ENCODE measurements at places on chromosomes 2 and 18.

GRCh38 chr18:25494888-25495287 is 142.9 kb upstream of the ZNF521 start:
- H3K27me3 ChIP-seq, result no peaks in the 10 kb centered on the region
- no peaks in the 10 kb centered on the region for H3K36me3 ChIP-seq
- DNase-seq, result no peak
- no peak overlapping the region for H3K4me3 ChIP-seq

DNA sequence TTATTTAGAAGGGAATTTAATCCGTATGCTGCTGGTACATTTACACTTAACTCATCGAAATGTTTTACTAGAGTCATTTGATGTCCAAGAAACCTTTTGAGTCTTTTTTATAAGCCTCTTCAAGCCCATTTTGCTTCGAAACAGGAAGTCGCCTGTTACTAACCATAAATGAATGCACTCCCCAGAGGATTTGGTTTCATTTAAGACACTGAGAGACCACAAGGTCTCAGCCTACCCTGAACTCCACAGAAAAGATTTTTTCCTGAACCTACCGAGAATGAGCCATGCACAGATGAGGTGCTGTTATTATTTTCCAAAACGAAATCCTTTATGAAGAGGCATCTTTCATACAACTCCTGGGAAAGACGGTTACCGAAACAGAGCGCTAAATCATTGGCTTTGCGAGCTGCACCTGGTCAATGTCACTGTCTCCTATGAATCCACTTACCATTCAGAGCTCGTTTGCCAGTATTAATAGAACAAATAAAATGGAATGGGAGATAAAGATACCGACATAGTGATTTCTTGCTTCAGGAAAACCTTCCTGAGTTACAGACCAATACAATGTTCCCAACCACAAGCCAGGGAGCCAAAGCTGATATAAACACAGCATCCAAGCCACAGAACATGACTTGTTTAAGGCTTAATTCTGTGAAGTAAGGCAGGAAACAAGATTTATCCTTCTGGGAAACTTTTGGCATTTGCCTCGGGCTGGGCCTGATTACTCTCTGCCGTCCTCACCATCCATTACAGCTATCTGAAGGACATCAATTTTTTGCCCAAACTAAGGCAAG is 382.1 kb downstream of the OSR1 start:
- H3K27ac ChIP-seq, result no peak overlapping the region
- H3K4me3 ChIP-seq, result no peak overlapping the region
- H3K36me3 ChIP-seq, result no peaks in the 10 kb centered on the region
- H3K27me3 ChIP-seq, result no peaks in the 10 kb centered on the region

DNA sequence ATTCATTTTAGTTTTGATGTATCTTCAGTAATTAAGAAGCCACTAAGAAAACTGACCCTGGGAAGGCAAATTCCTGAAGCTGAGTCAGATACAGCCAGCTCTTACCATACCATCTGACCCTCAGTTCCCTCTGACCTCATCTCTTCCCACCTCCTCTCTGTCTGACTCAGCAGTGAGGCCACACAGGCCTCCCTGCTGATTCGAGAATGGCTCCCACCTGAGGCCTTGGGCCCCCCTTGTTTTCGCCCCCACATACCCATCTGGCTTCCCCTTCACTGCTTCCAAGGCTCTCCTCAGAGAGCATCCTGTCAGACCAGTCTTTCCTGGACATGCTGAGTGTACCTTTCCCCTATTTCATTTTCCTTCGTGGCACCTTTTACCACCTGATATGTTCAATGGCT is 71.0 kb upstream of the CYP1B1 start:
- H3K36me3 ChIP-seq, result no peaks in the 10 kb centered on the region
- no peak overlapping the region for H3K4me3 ChIP-seq
- no peaks in the 10 kb centered on the region for H3K27me3 ChIP-seq
- H3K27ac ChIP-seq, result peak overlapping the region; percentile 98
- DNase-seq, result peak; percentile 77
- peaks cover 7% of the 10 kb centered on the region for H3K4me1 ChIP-seq

- DNase-seq, result no peak
- H3K4me3 ChIP-seq, result no peak overlapping the region
- H3K27ac ChIP-seq, result no peak overlapping the region
- H3K4me1 ChIP-seq, result no peaks in the 10 kb centered on the region
- no peaks in the 10 kb centered on the region for H3K36me3 ChIP-seq
Measured at GRCh38 chr2:64837925-64838641, 151.1 kb upstream of the SLC1A4 start.

DNA sequence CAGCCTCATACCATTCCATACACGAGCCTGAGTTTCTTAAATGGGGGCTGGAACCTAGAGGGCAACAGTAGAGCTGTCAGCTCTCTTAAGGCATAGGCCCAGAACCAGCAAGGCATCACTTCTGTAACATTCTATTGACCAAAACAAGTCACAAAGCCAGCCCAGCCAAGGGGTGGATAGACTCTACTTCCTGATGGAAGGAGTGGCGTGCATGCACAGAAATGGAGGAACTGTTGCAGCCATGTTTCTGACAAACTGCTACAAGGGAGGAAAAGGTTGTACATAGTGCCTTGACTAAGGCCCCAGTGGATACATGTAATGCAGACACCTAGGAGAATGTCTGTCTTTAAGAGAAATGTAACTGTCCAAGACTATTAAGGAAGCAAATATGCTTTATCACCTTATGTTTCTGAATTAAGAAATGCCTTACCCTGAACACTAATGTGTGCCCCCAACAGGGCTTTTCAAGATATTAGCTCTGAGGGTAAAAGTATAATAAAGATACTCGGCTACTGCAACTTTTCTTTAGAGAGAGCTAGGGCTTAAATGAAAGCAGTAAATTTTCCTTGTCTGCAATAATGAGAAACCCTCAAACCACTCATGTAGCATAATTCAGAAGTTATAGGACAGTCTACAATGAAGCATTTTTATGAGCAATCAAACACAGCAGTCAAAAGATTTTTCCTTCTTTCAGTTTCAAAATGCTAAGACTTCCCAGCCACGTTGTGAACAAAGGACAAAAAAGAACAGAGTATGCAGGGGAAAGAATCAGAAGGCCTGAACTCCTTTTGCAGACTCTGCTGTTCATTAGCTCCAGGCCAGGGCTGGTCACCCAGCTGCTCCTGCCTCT is 35.1 kb upstream of the CDC42EP3 start:
- no peaks in the 10 kb centered on the region for H3K27me3 ChIP-seq
- no peak overlapping the region for H3K27ac ChIP-seq
- H3K4me1 ChIP-seq, result peaks cover 10% of the 10 kb centered on the region

- no peaks in the 10 kb centered on the region for H3K27me3 ChIP-seq
- peaks cover 6% of the 10 kb centered on the region for H3K36me3 ChIP-seq
- H3K4me1 ChIP-seq, result no peaks in the 10 kb centered on the region
- no peak overlapping the region for H3K27ac ChIP-seq
Measured at GRCh38 chr18:14092625-14093306, 39.5 kb downstream of the ZNF519 start.

DNA sequence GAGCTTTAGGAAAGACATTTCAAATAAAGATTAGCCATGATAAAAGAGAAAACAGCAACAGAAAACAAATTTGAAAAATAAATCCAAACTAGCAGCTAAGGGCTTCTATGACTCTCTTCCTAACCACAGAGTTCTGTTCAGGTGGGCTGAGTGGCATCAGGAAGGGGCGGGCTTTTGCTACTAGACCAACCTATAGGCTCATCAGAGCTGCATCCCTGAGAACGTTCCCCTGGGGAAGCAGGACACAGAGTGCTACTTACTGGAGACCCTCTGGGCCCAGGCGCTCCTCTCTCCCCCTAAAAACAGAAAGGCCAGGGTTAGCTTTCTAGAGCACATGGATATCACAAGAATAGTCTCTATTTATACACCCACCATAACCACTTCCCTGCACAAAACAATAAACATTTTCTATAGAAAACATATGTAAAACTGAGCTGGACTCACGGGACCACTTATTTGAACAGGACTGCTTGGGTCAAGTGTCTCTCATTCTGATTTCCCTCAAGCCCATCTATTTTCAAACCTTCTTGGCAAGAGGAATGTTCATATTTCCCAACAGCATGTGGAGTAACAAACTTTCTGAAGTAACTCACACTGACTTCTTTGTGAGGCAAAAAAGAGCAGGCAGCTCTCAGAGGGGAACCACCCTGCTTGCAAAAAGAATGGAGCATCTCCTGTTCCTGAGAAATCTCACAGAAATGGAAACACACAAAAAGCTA is 78.9 kb upstream of the LMAN1 start:
- no peaks in the 10 kb centered on the region for H3K4me1 ChIP-seq
- no peak overlapping the region for H3K27ac ChIP-seq
- no peak overlapping the region for H3K4me3 ChIP-seq

DNA sequence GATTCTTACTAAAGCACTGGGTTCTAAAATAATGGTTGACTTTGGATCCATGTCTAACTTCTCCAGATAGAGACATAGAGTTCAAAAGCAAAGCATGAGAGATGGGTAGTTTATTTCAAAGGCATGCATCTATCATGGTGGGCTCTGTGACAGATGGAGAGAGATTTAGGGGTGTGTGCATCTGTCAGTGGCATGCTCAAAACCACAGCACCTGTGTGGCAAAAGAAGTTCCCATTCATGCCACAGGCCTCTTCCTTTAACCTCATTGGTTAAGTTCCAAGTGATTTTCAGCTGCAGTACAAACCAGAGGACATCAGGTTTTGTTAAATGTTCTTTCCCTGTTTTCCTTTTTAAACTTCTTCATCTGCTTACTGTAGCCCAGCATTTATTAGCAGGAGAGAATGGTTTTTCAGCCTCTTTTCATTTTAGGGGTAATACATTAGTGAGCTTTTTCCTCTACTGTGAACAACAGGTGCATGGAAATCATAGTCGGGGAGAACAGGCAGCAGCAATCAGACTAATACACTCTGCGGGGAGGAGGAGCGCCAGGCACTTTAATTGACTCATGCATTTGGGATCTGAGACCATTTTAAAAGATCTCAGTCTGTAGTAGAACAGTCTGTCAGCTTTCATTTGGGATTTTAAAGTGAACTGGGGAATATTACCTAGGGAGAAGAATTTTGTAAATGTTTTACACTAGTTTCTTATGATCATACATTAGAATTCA is 52.4 kb upstream of the UPP2 start:
- H3K36me3 ChIP-seq, result no peaks in the 10 kb centered on the region
- no peak overlapping the region for H3K27ac ChIP-seq
- no peaks in the 10 kb centered on the region for H3K4me1 ChIP-seq
- no peak for DNase-seq

DNA sequence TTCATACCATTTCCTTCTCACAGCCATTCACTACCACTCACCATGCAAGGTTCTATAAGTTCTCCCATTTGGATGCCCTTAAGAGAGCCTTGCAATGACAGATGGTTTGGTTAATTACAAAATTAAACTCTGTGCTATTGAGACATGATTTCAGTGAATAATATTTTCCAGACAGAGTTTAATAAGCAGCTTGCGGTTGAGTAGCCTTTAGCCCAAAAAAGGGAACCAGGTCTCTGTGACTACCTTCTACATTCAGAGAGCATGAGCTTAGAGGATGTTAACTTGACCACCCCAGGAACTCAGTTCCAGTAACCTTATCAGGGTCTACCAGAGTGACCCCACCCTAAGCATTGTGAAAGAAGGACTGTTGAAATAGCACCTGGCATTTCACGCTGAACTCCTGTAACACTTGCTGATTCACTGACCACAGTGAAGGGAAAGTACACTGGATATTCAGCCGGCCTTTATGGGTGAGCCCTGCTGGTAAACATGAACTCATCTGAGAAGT is 1173.1 kb upstream of the ZEB2 start:
- H3K4me3 ChIP-seq, result no peak overlapping the region
- no peak overlapping the region for H3K27ac ChIP-seq

- H3K27ac ChIP-seq, result no peak overlapping the region
- no peaks in the 10 kb centered on the region for H3K36me3 ChIP-seq
- H3K4me3 ChIP-seq, result no peak overlapping the region
Measured at GRCh38 chr18:73752546-73752945, 395.1 kb downstream of the FBXO15 start.

DNA sequence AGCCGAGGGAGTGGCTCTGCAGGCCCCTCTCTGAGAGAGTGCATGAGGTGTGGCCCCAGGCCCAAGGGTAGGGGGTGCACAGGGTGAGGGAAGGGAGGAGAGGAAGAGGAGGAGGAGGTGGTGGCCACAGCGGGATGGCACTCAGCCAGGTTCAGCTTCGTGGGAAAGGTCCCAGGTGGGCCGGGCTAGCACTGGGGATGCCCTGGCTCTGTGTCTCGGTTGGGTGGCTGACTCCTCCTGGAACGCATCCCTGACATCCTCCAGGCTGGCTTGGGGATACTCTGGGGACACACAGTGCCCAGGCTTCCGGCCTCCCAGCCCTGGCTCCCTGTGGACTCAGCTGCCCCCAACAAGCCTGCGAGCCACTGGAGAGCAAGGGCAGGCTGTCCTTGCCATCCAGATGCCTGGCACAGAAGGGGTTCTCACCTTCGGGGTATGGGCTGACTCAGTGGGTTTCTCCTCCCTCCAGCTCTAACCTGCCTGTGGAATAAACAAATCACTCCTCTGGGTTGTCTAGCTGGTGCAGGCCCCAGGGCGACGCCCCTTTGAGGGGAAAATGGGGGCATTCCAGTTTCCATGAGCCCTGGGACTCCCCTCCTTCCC is 582 bp upstream of the ZAP70 start:
- H3K27ac ChIP-seq, result peak overlapping the region; percentile 70
- H3K4me1 ChIP-seq, result peaks cover 38% of the 10 kb centered on the region
- H3K27me3 ChIP-seq, result no peaks in the 10 kb centered on the region
- H3K36me3 ChIP-seq, result no peaks in the 10 kb centered on the region
- H3K4me3 ChIP-seq, result no peak overlapping the region

DNA sequence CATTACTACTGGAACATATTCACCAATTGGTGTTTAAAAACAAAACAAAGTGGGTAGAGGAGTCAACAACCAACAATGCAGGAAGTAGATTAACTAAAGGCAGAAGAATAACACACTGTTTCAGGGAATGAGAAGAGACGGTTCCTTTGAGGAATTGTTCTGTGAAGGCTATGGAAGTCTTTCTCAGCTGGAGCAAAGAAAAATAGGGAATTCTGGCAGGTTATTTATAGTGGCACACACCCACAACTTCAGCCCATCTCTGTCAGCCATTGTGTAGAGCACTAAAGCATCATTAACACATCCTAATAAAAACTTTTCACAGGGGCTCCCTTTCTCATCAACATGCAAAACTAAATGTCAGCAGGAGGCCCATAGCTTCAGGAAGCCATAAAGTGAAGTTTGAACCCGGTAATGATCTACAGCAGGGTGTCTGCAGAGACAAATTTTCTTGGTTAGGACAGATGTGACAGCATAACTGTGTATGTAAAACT is 113.6 kb downstream of the CDH2 start:
- no peak overlapping the region for H3K4me3 ChIP-seq
- no peak for DNase-seq
- no peaks in the 10 kb centered on the region for H3K27me3 ChIP-seq
- no peaks in the 10 kb centered on the region for H3K36me3 ChIP-seq
- H3K4me1 ChIP-seq, result peaks cover 4% of the 10 kb centered on the region
- no peak overlapping the region for H3K27ac ChIP-seq

- DNase-seq, result no peak
- no peaks in the 10 kb centered on the region for H3K27me3 ChIP-seq
- H3K27ac ChIP-seq, result no peak overlapping the region
- no peaks in the 10 kb centered on the region for H3K4me1 ChIP-seq
- H3K4me3 ChIP-seq, result no peak overlapping the region
Measured at GRCh38 chr2:18267501-18267900, 293.0 kb downstream of the RDH14 start.

Measured in trophoblast cell (in vitro differentiated cells and primary cell).